IPS DF 19.7 (cell line): ENCODE measurements at places on chromosomes 11 and 22.
A peak's percentile ranks its signal among the peaks of the same experiment; 100 is the strongest.

GRCh38 chr11:14254533-14255237, 104.3 kb downstream of the RRAS2 start:
- no peak for DNase-seq

GRCh38 chr11:123103326-123103980, 41.5 kb upstream of the HSPA8 start:
- DNase-seq, result no peak

DNA sequence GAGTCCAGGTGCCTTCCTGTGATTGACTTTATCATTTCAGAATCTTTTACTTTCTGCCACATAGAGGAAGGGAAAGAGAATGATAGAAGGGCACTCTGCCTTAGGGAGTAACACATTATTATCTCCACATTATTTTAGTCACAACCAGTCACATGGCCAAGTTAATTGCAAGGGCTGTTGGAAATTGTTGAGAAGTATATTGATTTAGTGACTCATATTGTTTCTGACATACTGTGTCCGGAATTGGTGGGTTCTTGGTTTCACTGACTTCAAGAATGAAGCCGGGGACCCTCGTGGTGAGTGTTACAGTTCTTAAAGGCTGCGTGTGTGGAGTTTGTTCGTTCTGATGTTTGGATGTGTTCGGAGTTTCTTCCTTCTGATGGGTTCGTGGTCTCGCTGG, 8.7 kb downstream of the OR51B4 start:
- DNase-seq, result no peak

GRCh38 chr22:33539902-33540751, 380.1 kb downstream of the LARGE1 start:
- no peak for DNase-seq

- no peak for DNase-seq
These were observed 446.3 kb downstream of the SOX6 start for GRCh38 chr11:15909937-15910598.

DNA sequence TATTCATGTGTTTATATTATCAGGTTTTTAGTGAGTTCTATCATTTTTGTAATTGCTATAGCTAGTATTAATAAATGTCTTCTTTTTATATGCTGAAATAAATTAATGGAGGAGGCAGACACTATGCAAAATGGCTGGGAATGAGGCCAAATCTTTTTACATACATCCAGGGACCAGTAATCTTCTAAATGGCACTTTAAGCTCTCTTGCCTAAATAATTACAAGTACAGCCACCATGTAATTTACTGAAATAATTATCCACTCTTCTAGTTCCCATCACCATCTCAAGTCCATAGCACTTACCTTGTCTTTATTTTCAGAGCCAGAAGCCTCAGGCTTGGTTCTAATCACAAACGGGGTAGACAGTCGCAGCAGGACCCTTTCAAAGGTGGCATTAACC, 79.1 kb downstream of the GUCY1A2 start:
- DNase-seq, result no peak

DNA sequence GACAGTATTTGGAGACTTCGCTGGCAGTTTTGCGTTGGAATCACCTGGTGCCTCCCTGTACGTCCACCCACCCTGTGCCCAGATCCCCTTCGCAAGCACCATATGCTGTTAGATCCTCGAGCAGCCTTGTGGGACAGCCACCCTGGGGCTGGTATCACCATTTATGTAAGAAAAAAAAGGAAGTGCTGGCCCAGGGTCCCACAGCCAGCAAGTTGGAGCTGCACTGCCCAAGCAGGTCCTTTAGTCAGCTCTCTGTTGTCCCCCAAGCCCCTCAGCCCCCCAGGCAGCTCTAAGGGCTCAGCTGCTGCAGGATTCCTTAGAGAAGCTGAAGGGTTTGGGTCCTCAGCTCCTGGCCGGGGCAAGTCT, 80.3 kb downstream of the FBLN1 start:
- DNase-seq, result no peak

DNA sequence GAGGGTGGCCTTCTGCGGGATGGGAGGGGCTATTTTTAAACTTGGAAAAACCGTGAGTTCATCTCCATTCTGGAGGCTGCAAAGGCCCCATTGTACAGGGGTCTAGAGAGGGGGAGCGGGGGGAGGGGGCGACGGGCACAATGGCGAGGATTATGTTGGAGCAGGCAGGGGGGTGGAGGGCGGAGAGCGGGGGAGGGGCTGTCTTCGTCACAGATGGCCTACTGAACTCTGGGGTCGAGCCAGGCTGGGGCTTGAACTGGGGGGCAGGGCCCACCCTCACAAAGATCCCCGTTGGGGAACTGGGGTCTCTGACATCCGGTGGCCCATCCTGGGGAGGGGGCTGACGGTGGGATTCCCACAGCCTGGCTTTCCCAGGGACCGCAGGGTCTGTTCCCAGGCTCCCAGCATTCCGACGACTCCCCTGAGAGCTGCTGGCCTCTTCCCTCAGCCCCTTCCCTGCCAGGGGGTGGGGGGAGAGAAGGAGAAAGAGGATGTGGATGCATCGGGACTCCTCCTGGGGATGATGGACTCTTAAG, 3.4 kb upstream of the MCAM start:
- DNase-seq, result no peak

DNA sequence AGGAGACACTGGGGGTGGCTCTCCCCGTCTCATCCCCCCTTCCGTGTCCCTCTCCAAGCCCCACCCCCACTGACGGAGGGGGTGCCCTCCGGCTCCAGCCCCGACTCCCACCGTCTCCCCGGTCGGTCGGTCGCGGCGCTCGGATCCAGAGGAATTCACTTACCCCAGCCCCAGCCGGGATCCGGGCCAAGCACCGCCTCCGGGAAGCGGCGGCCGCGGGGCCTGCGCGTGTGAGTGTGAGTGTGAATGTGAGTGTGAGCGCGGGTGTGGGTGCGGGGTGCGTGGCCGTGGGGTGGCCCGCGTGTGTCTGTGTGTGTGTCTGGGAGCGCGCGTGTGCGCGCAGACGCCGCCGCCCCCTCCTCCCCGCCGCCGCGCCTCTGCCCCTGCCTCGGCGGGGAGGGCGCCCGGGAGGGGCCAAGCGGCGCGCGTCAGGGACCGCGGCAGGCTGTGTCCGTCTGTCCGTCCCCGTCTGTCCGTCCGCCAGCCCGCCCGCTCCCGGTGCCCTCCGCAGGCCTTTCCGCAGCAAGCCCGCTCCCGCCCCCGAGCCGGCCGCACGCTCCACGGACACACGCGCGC, at the start of gene ELFN2:
TSS of gene ELFN2 (minus strand) at position 345 of the 576 bp plus-strand sequence. CDS start 51,945 bp downstream, outside the sequence.
- no peak for DNase-seq

DNA sequence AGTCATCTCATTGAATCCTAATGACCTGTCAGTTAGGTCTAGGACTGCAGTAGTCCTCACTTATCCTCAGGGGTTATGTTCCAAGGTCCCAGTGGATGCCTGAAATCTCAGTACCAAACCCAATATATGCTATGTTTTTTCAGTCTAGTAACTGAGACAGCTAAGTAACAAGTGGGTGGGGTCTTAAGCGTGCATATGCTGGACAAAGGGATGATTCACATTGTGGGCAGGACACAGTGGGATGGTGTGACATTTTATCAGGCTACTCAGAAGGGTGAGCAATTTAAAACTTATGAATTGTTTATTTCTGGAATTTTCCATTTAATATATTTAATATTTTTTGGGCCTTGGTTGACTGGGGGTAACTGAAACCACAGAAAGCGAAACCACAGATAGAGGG, 29.0 kb downstream of the DDX10 start:
- no peak for DNase-seq

GRCh38 chr22:29277927-29278326, 9.9 kb downstream of the EWSR1 start:
- DNase-seq, result no peak

DNA sequence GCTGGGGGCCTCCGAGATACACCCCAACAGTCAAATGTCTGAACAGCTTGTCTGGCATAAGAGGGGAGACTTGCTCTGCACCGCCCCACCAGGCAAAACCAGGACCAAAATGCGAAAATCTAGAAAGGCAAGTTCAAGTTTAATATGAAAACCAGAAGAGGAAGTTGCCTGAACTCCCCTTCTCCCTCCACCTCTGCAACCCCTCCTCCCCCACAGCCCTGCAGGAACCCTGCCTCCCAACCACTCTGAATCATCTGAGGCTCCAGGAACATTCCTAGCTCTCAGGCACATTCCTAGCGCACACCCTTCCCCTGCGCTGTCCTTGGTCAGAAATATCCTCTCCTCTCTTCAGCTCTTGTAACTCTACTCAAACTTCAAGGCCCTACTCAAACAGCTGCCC, 36.7 kb downstream of the ISX start:
- DNase-seq, result peak; percentile 63

DNA sequence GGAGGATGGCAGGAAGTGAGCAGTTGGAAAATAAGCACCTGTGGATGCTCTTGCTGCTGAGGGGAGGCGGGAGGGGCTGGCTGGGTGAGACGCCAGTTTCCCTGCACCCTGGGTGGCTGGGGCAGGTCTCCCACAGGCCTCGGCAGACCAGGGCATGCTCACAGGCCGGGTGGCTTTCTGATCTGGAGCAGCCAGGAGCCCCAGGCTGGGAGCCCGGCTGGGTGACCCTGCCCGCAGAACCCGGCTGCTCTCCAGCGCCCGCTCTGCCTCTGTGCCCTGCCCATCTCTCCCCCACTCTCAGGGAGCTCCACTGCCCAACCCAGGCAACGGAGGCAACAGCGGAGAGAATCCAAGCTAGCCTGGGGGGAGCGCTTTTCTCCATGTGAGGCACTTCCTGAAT, 24.6 kb downstream of the DCPS start:
- no peak for DNase-seq

- no peak for DNase-seq
These were observed 1.7 kb downstream of the FERMT3 start for GRCh38 chr11:64208086-64208795.

GRCh38 chr11:120778685-120779490, 245.0 kb upstream of the TBCEL start:
- no peak for DNase-seq

GRCh38 chr11:118045191-118045590, 31.7 kb upstream of the TMPRSS4 start:
- DNase-seq, result no peak

GRCh38 chr11:58498464-58498863, 9.4 kb downstream of the OR5B21 start:
- no peak for DNase-seq

- no peak for DNase-seq
These were observed 13.8 kb upstream of the PIM3 start for GRCh38 chr22:49946612-49947295.

DNA sequence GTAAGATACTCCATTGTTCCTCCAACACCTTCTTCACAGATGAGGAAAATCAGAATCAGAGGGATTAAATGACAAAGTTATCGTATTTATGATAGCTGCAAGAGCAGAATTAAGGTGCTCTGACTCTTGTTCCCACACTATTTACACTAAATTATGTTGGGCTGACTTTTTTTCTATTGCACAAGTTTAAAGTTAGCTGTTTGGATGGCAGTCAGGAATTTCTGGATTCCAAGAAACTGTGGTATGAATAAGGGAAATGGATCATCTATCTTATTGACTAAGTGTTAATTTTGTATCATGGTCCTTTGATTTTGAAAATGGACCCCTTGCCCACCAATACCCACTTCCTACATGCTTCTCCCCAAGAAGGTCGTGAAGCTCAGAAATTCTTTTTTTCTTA, 19.9 kb upstream of the APOA1 start:
- no peak for DNase-seq

GRCh38 chr22:44390613-44390970, 77.8 kb upstream of the SHISAL1 start:
- no peak for DNase-seq

DNA sequence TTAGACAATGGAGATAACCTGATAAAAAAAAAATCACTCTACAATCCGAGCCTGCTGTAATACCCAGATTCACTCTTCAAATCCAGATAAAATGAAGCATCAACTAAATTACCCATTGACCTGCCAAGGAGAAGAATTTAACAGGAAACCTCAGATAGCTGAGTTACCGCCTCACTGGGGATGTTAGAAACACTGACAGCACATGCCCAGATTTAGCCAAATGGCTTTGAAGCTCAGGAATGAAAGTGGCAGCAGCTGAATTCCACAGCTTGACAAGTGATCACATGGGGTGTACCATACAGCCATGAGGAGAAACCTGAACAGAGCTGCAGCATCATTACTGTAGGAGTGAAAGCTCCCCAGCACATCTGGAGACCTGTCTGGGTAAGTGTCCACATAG, 807.6 kb downstream of the DLG2 start:
- DNase-seq, result no peak

- DNase-seq, result no peak
These were observed 39.3 kb downstream of the PDGFB start for GRCh38 chr22:39205344-39206021.

DNA sequence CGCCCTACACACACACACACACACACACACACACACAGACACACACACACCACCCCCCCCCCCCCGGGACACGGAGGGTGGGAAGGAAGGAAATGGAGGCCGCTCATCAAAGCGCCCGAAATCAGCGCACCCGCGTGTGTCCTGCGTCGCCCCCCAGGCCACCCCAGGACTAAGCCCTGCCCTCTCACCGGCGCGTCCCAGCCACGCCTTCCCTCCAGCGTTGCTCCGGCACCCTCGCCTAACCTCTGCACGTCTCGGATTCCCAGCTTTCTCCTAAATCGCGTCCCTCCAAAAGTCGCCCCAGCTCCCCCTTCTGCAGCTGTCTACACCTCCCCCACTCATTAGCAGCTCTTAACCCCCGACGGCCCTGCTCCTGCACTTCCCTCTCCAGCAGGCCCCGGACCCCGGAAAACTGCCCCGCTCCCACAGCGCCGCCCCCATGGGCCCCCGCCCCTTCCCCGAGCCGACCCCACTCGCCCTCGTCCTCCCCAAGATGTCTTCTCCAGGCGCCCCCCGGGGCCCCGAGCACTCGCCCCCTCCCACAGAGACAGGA, 557 bp downstream of the PACSIN2 start:
- no peak for DNase-seq

GRCh38 chr22:48517039-48518030, 1310.3 kb downstream of the BRD1 start:
- DNase-seq, result no peak

DNA sequence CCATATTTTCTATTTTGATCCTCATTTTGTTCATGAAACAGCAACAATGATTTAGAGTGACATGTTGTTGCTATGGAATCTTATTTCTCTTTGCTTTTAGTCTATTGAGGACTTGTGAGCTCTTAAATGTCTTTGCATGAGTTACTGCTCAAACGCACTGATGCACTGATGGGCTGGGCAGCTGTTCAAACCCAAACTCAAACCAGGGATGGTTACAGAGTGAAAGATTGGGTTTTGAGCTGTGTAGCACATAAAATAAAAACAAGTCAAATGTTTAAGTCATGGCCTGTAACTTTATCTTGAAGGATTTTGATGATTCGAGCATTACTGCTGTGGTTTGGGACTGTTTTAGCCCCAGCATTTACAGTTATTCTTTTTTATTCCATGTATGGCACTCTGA, 20.1 kb upstream of the NCAM1 start:
- no peak for DNase-seq

GRCh38 chr11:37504060-37504611, 906.1 kb upstream of the RAG2 start:
- DNase-seq, result no peak

- DNase-seq, result peak; percentile 54
These were observed 34.6 kb downstream of the CYTH4 start for GRCh38 chr22:37316875-37317371.
